ENCODE measurements at places on chromosomes 5 and 9.

DNA sequence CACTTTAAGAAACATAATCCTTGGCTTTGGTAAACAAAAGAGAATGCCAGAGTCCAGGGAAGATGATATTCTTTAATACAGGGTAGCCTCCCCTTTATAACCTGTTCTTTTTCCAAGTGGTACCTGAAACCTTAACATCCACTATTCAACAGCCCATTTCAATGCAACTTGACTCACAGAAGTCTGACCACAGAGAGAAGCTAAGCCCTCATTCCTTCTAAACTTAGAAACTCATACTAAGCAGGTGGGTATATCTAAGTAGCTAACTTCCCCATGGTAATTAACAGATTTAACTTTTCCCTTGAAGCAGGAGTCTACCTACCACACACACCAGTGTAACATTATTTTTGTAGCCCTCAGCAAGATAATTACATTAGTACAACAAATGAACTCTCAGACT is 91.9 kb downstream of the CEMIP2 start:
- DNase-seq: no peak

- no peak for DNase-seq
These were observed 139.1 kb downstream of the TMEM38B start for GRCh38 chr9:105833271-105833975.

GRCh38 chr9:135885100-135885853 is 22.1 kb downstream of the CAMSAP1 start:
- no peak for DNase-seq

- no peak for DNase-seq
These were observed 108.7 kb upstream of the EFNA5 start for GRCh38 chr5:107779437-107779836.

DNA sequence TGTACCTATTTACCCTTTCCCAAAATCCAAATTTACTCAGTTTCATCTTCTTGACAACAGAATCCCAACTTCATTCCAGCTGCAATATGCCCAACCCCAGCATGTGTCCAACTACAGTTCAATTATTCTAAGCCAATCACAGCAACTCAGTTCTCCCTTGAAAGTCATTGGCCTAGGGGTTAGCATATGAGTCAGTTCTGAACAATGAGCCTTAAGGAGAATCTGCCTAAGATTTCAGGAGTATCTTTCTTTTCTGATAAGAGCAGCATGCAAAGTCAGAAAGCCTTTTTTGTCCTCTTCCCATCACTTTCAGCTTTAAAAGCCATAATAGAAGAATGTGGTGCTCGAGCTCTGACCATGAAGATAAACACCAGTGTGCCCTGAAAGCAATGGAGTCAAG is 44.4 kb upstream of the RASGRF2 start:
- no peak for DNase-seq

DNA sequence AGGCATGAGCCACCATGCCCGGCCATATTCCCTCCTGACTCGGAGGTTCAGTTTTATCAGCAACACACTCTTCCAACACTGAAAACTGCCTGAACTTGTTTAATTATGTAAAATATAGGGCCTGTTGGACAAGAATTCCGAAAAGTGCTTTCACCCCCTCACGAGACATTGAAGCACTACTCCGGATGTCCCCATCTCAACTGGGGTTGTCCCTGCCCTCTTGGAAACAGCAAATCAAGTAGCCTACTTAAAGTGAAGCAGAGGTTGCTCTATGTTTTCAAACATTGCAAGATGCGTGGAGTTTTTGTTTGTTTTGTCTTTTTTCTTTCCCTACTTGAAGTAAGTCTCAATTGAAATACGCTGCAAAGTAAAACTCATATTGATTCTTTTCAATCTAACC is 7.6 kb downstream of the PTGER4 start:
- DNase-seq: no peak

DNA sequence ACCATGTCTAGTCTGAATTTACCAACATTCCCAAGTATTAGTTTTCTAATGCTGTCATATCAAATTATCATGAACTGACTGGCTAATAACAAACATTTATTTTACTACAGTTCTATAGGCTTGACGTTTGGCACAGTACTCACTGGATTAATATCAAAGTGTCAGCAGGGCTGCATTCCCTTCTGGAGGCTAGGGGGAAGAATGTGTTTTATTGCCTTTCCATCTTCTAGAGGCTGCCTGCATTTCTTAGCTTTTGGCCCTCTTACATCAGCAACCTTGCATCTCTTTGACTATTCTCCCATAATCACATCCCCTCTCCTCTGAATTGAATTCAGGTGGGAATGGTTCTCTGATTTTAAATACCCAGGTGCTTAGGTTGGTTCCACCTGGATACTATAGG is 84.7 kb downstream of the EDIL3 start:
- no peak for DNase-seq

DNA sequence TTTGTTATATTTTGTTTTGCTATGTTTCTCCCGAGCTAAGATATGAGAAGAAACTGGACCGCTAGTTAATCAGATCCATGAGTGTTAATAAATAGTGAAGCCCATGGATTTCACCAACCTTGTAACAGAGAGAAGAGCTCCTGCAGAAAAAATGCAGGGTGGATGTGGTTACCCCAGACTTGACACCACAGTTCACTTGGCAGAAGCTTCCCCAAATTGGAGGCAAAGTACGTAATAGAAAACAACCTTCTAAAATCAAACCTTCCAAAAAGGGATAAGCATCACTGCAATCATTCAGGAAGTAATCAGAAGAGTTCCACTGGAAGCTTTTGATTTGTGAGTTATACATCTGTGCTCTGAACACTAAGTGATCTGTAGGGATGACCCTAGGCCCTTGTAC is 267.5 kb downstream of the ACTL7B start:
- DNase-seq: no peak

DNA sequence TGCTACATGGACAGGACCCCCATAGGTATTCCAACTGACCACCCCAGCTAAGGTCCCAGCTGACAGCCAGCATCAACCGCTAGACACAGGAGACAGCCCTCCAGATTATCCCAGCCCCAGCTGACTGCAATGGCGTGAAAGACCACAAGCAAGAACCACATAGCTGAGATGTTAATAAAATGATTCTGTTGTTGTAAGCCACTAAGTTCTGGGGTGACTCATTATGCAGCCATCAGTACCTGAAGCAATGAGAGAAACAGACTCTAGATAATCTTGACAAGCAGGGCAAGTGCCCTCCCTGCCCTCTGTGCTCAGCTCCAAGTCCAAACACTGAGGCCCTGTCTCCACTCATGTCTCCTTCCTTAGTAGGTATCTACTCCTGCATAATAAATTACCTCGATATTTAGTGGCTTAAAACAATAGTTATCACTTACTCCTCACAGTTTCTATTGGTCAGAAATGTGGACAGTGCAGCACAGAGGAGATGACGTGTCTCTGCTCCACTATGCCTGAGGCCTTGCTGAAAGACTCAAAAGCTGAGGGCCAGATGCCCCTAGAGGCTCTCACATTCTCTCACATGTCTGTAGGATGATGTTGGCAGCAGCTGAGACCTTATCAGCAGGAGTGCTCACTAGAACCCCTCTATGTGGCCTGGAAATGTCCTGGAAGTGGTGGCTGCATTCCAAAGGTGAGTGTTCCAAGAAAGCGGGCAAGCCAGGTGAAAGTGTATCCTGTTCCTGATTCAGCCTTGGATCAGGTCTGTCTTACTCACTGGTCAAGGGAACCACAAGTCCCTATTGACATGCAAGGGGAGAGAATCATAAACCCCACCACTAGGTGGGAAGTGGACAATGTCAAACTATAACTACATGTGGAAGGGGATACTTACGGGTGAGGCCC is 2.5 kb downstream of the MGAT1 start:
- peak; percentile 46 for DNase-seq

DNA sequence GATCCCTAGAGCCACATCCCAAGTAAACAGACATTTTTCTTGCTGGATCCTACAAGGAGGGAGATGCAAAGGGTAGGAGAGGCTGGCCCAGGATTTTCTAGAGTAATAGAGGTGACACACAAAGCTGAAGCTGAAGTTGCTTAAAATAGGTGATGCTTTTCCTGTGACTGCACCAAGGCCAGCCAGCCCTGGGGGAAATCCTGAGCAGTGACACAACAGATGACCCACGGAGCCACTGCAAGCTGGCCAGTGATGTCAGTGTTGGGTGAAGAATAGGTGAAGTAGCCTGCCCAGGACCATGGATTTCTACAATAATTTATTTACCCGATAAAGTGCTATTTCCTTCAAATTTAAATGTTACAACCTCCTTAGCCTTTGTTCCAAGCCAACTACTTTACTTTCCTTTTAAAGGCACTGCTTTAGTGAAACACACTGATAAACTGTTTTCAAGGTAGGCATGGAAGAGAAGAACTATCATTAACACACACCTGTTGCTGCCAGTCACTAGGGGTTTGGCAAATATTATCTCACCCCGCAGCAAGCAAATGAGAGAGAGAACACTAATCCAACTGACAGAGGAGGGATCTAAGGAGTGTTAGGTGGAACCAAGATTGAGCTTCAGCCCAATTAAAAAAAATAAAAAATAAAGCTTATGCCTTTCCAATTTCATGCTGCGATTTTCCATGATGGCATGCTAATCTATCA is 123.5 kb downstream of the CTNND2 start:
- no peak for DNase-seq

DNA sequence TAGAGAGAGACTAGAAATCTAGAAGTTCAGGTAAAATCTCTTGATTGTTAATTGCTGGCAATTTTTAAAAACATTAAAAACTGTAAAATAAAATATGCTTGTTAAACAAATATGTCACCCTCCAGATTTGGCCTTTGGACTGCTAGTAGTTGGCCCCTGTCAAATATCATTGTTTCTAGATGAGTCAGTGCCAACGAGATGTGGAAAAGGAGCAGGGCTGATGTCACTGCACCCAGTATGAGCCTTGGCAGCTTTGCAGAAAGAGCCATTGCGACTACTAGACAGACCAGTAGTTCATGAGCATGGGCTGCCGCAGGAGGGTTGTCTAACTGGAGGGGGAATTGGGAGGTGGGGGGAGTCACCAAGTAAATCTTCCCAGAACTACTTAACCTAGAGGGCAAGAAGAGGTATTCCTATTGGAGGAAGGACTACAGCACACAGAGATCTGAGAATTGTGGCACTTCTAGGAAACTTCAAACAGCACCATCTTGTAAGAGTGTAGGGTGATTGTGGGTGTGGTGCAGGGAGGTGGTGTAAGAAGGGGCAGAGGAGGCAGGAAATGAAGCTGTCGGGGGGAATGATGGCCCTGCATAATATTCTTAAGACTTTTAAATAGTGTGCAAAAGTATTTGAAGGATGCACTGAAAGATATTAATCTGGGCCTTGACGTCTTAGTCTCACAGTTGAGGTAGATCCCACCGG is 7.1 kb upstream of the DOCK2 start:
- DNase-seq: no peak

DNA sequence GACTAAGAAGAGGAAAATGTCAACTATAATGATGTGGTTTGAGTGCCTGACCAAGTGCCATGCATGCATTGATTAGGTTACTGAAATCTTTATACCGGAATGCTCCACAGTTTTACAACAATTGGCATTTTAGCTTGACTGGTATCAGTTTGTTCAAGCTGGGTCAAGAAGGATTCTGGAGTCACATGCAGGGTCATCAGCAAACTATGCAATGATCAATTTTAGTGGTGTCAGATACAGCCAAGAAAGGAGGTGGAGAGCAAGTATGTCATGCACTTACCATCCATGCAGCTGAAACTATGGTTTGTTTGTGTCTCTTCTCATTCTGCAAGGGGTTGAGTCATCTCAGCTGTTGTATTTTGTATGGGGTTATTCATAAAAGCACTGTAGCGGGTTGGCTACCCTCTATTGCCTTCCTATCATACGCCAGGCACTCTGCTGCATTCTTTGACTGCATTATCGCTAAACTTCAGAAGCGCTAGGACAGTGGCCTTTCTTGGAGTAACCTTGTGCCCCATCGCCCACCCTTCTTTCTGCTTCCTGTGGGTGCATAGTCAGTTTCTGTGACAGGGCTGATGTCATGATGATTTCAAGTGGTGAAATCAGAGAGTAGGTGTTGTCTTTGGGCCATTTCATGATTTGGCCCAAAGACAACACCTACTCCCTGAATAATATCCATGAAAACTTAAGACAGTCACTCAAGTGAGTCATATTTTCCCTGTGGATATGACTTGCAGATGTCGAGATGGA is 145.4 kb downstream of the MTX3 start:
- no peak for DNase-seq

DNA sequence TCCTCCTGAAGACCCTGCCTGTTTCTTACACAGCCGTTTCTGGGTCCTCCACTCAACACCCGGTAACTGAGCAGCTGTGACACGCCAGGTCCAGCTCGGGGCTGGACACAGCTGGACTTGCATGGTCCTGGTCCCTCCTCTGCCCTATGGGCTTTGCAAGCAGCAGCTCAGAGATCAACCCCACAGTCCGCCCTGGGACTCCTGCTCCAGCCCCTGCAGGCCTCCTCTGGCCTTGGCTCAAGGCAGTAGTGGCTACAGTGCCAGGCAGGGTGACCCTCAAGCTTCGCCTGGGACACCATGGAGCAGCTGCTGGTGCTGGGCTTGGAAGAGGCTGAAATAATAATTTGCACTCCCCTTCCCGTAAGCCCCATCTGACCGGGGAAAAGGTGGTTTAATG is 66.1 kb upstream of the OLFM1 start:
- no peak for DNase-seq

GRCh38 chr5:60333005-60333571 is 366.9 kb downstream of the DEPDC1B start:
- no peak for DNase-seq

- no peak for DNase-seq
These were observed 385.3 kb upstream of the RIOK2 start for GRCh38 chr5:97568382-97568781.

DNA sequence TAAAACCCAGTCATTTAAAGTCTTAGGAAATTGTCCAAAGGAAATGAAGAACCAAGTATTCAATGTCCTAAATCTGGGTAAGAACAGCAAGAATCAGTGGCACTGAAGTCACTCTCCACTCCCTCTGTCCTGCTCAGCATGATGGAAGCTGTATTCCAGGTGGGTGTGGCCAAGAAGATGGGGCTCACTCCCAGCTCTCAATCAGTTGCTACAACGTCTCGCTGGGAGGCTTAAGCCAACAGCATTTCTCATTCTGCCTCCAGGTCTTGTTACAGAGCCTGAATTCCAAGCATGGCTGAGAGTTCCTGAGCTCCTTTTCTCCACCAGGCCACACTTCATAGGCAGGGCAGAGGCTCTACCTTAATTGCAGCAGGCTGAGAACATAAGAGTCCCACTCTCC is 41.2 kb upstream of the TRIO start:
- DNase-seq: no peak

- no peak for DNase-seq
These were observed 115.3 kb upstream of the FSTL4 start for GRCh38 chr5:133727636-133728035.

- DNase-seq: no peak
These were observed 2.8 kb downstream of the TXNDC8 start for GRCh38 chr9:110334871-110335270.
